Kasumi-1 (cell line): ENCODE measurements at places on chromosomes 1 and 21.

- peak; percentile 39 for DNase-seq
Observed at GRCh38 chr1:116794804-116795481, 40.7 kb downstream of the CD2 start.

- no peak for DNase-seq
Observed at GRCh38 chr1:1067860-1068516, 6.1 kb downstream of the RNF223 start.

GRCh38 chr1:11355559-11356475 lies 82.8 kb downstream of the UBIAD1 start:
- DNase-seq = no peak

DNA sequence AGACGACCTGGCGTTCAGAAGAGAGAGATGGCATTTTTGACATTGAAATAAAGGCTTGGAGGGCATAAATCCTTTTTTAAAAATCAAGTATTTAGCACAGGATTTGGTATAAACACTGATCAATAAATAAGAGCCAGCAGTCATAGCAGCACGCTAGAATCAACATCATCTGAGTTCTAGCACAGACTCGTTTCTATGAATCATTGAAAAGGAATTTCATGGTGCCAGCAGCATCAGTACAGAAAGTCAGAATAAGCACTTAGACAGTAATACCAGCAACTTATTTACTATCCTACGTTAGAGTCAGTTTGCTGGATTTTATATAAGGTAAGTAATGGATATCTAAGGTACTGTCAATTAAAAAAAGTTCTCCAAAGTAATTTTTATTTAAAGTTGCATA lies 119.3 kb downstream of the HLCS start:
- DNase-seq = no peak

- peak; percentile 33 for DNase-seq
Observed at GRCh38 chr1:27563591-27564471, 40.1 kb downstream of the AHDC1 start.

- peak; percentile 35 for DNase-seq
Observed at GRCh38 chr1:4006676-4007374, 106.8 kb upstream of the C1orf174 start.

GRCh38 chr1:66271216-66271903 lies 262.6 kb upstream of the SGIP1 start:
- no peak for DNase-seq

- no peak for DNase-seq
Observed at GRCh38 chr1:242605521-242605920, 81.0 kb upstream of the PLD5 start.

DNA sequence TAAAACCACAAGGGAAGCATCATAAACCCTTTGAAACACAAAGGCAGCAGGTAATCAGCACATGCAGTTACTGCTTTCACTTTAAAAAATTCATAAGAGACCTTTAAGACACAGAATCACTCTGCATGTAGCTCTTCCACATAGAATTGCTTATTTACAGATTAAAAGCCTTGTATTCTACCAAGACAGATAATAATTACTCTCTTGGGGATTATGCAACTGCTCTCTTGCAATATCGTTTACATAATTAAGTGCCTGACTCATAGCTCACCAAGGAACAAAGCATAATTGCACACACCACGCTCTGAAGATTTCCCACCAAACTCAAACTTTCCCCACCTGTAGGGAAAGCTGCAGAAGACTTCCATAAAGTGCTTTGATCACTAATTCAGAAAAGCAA lies 87.9 kb downstream of the VAV3 start:
- peak; percentile 40 for DNase-seq

DNA sequence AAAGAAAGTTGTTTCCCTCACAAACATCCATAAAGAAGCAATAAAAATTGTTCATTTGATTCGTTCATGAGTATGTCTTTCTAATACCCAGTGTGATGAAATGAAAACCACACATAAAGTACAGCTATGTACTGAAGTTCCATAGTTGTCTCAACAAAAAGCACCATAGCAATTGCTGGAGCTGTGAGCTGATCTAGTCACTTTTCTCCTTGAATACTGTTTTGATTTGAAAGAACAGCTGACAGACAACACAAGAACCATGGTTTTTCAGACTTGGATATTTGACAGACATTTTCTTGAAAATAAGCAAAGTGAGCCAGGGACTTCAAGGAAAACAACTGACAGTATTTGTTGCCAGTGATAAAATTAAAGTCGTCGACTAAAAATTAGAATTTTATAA lies 237.1 kb upstream of the PLD5 start:
- DNase-seq = no peak

DNA sequence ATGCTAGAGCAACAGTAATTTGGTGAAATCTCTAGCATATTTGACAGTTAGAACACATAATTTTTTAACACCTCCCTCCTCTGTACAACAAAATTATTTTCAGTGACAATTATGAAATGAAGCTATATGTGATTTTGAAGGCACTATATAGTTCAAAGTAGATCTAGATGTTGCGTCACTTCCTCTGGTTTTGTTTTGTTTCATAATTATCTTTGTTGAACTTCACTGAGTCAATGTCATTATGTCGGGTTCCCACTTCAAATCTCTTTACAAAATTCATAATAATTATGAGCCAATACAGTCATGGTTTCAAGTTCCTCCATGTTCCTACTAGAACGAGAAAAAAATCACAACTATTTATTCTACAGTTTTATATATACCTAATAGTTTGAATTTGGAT lies 254.8 kb upstream of the PLXNA2 start:
- DNase-seq = no peak

DNA sequence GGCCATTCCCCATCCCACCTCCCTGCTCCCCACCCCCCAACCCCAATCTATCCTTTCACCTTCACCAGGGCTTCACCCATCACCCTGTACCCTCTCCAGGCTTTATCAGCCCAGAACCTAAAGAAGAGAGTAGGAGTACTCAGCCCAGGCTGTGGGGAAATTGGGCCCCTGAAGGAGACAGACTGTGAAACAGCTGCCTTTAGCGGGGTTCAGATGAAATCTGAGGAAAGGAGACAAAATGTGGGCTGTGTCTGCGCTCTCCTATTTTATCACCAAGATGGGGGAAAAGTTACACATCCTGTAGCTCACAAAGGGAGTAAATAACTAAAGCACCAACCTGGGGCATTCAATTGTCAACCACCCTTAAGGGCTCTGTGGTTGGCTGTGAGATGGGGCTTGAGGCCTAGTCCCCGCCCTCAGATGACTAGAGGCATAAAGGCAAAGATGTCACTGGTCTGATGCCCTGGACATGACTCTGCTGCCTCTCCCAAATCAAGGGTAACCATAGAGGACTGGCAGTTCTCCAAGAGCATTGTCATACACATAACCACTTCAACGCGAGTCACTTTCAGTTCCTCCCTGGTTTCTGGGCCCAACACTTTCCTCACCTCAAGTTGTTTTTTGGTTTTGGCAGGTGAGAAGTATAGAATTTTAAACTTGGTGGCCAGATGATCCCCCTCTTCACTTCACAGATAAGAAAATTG lies 30.0 kb downstream of the SLC27A3 start:
- DNase-seq = peak; percentile 47

- peak; percentile 67 for DNase-seq
Observed at GRCh38 chr1:206606867-206607266, 5.4 kb downstream of the EIF2D start.
